HCEC 1CT (cell line): ENCODE measurements at places on chromosomes 5 and 9.

DNA sequence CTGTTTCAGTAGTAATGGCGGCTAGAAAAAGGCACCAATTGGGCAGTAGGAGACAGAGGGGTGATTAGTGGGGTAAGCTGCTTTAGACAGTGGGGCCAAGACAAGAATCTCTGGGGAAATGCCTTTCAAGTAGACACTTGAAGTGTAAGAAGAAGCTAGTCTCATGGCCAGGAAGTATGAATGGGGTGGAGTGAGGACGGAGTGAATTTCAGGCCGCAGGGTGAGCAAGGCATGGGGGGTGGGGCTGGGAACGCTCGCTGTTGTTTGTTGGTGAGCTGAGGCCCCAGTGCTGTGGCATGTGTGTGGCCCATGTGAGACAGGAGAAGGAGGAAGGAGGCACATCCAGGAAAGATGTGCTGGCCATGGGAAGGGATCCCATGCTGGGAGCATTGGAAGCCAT is 149.2 kb upstream of the NFIL3 start:
- no peak for DNase-seq

DNA sequence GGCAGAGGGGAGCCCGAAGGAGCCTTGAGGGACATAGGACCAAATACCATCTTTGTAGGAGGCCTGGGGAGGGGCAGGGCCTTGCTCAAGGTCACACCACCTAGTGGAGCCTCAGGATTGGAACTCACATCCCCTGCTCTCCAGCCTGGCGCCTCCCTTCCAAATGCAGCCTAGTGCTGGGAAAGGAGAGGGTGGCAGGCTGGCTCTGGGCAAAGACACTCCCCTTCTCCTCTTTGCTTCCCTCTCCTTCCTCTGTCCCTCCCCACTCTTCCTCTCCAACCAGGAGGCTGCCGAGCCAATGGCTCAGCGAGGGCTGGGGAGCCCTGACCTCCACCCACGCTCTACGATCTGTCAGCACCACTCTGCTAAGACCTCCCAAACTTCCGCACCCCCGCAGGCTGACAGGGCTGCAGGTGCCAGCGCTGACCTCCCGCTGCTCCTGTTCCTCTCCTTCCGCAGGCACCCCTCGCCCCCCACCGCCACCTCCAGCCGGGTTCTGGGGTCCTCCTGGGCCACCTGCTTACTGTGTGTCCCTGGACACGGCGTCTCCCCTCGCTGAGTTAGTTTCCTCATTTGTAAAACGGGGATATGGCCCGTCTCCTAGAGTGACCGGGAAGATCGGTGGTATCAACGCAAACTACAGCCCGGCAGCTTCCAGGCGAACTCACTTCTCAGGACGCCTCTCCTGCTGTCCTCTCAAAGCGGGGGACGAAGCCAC is 52.9 kb downstream of the C9orf50 start:
- peak; percentile 77 for DNase-seq

GRCh38 chr5:4532705-4533080 is 607.4 kb upstream of the ADAMTS16 start:
- no peak for DNase-seq

DNA sequence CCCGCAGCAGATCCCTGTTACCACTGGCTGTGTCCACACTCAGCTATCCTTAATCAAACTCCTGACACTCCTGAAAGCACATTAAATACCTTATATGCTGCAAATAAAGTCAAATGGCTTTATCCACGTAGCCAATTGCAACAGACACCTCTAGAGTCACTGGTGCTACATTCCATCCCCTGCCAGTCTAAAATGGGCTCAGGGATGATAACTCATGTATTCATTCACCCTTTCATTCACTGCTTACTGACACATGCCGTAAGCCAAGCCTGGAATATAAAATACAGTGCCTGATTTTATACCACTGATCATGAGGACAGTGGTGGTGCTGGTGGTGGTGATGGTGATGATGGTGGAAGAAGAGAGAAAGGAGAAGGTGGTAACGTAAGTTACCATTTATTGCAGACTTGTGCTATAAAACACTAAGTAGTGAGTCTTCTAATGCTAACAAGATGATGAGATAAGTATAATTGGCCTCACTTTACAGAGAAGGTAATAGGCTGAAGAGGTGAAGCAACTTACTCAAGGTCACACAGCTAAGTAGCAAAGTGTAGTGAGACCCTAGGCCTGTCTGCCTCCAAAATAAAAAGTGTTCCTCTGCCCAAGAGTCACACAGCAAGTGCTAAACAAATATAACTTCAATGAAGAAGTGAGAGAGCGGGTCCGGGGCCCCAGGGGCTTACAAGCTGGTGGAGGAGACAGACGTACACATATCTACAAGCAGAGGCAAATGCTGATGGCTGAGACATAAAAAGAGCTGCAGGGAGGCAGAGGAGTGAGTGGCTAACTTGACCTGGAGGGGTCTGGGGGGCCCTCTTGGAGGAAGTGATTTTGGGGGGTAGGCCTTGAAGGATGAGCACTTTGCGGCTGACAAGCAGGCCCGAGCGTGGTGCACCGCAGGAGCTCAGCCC is 1.2 kb downstream of the TTLL11 start:
- DNase-seq, result no peak

- DNase-seq, result peak; percentile 88
These were observed 291.9 kb downstream of the COX7C start for GRCh38 chr5:86909418-86910295.

- DNase-seq, result peak; percentile 93
These were observed 548.6 kb upstream of the TLE4 start for GRCh38 chr9:79023134-79023580.

- DNase-seq, result peak; percentile 85
These were observed 585.5 kb upstream of the RGMB start for GRCh38 chr5:98187945-98188344.

DNA sequence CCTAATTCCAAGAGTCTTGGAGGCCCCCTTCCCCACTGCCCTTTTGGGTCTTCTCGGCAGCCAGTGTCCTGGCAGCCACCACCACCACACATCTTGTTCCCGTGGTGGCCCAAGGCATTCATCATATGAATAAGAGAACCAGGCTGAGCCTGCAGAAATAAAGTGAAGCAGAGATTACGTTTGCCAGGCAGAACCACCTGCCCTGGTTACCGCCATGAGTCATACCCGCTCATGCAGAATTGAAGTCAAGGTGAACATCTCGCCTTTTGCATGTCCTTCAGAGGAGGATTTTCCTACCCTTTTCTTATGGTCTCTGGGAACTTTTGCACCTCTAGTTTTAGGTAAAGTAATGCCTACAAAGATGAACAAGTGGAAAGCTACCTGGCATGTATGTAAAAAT is 119.5 kb upstream of the LMX1B start:
- DNase-seq, result no peak

DNA sequence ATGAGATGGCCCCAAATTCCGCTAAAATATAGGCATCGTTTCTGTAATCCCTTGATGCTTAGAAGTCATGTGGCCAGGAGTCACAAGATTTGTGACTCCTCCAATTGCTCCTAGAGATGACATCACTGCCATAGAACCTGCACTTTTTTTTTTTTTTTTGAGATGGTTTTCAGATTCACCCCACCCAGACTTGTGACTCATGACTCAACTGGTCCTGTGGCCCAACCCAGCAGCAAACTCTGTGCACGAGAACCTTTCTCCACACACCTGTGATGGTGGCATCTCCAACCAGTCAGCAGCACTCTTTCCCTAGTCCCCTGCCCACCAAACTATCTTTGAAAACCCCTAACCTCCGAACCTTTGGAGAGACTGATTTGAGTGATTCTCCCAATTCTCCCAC is 414.0 kb downstream of the MED10 start:
- no peak for DNase-seq

GRCh38 chr9:131620764-131621520 is 75.6 kb downstream of the PRRT1B start:
- no peak for DNase-seq

- peak; percentile 20 for DNase-seq
These were observed 211.9 kb upstream of the TRIM32 start for GRCh38 chr9:116475201-116475600.

GRCh38 chr5:177510567-177511053 is 984 bp upstream of the DOK3 start:
- DNase-seq, result no peak

- no peak for DNase-seq
These were observed 32.6 kb upstream of the TTLL11 start for GRCh38 chr9:122125509-122126330.

GRCh38 chr9:76571288-76571687 is 112.3 kb downstream of the GCNT1 start:
- DNase-seq, result peak; percentile 28

DNA sequence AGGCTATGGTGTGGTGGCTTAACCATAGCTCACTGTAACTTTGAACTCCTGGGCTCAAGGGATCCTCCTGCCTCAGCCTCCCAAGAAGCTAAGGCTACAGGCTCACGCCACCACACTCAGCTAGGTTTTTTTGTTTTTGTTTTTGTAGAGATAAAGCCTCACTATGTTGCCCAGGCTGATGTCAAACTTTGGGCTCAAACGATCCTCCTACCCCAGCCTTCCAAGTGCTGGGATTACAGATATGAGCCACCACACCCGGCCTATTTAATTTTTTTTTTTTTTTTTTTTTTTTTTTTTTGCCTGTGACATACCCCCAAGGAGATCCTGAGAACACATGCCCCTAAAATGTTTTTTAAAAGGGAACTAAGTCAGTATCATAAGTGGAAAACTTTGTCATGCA is 10.4 kb downstream of the FUBP3 start:
- no peak for DNase-seq

DNA sequence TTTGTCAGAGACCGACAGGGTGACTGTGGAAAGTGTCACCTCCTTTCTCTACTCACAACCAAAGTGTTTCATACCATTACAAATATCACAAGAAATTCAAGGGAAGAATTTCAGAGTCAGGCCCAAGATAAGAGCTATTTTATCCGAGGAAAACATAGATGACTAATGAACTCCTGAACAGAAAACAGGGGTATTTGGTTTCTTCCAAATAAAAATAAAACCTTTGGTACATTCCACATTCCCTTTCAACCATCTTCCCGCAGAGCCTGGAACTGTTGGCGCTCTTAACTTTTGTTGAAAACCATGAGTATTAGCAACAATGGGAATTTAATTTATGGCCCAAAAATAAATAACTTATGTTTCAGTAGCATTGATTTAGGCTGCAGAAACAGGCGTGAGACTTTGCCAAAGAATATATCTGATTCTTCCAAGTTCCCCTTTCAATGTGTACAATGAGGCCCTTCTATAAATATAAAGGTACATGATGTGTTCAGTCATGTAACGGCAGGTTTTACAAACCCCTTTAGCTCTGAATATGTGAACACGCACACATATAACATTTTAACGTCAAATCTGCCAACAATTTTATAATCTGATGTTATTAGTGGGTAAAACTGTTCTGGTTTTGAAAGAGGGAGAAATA is 69.5 kb downstream of the RETREG1 start:
- no peak for DNase-seq

DNA sequence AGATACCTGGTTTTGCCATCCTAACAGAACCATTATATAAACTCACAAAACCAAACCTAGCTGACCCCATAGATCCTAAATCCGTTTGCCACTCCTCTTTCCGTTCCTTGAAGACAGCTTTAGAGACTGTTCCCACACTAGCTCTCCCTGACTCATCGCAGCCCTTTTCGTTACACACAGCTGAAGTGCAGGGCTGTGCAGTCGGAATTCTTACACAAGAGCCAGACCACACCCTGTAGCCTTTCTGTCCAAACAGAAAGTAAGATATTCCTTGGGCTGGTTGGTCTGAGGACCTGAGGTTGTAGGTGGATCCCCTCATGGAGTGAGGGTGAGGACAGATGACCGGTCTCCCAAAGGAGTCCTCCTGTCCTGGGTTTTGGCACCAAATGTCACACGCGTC is 56.7 kb upstream of the NAA35 start:
- DNase-seq, result no peak

- peak; percentile 32 for DNase-seq
These were observed 1.3 kb upstream of the NFIB start for GRCh38 chr9:14314929-14315874.

DNA sequence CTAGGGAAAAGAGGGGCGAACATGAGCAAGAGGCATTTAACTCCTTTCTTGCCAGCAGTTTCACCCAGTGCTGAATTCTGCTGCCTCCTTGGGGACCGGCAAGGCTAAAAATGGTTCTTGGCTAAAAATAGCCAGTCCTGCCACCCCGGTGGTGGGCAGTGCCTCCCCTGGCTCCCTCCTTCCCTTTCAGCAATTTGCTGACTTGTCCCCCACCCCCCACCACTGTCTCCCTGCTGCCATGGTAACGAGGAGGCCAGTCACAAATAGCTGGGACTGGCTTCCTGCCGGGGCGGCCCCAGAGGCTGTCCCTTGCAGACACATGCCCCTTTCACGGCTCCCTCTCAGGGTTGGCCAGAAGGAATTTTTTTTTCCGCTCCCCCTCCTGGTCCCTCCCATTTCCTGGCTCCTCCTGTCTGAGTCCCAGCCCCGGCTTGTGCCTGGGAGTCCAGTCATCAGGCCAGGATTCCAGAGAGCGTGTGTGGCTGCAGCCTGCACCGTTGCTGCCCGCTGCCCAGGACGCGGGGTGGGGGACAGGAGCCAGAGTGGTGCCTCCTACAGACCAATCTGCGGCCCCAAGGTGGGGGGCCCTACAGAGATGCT is 130.3 kb downstream of the RGS3 start:
- DNase-seq, result peak; percentile 98

- no peak for DNase-seq
These were observed 44.4 kb upstream of the GPR21 start for GRCh38 chr9:122988920-122989621.

- DNase-seq, result no peak
These were observed 282.0 kb downstream of the SPOCK1 start for GRCh38 chr5:137216976-137217598.

DNA sequence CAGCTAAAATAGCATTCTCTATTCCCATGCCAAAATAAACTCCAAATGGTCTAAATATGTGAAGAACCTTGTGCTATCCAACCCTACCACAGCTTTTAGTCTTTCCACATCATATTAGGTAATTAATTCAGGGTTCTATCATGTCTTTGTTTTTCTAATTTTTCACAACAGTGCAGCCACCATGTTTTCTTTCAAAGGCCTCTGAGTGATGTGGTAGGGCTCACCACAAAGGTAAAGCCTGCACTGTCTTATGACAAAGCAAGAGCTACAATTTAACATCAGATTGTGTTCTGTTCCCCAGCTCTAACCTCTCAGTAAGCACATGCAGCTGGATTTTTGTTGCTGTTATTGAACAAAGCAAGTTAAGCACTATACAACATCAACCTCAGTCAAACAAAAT is 52.4 kb downstream of the MEF2C start:
- no peak for DNase-seq

DNA sequence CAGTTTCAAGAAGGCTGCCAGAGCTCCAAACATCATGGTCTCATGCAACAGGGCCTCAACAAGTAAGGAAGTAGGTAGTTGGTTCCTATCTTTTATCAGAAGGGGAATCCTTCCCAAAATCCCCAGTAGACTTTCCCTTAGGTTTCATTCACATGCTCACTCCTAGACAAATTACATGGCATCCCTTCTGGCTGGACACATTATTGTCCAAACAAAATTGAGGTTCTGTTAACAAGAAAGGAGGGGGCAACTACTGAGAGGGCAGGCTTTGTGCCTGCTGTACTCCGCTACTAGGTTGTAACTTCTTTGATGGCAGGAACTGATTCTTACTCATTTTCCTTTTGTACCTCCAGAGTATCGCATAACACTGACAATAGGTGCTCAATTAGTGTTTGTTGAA is 56.0 kb upstream of the OSMR start:
- DNase-seq, result no peak

- no peak for DNase-seq
These were observed 59.9 kb downstream of the SERINC5 start for GRCh38 chr5:80195837-80196400.
